ENCODE measurements at places on chromosomes 11 and 22.
A peak's percentile ranks its signal among the peaks of the same experiment; 100 is the strongest.

- DNase-seq, result no peak
These were observed 29.7 kb upstream of the KCNA4 start for GRCh38 chr11:30046578-30046945.

- peak; percentile 20 for DNase-seq
These were observed 32.1 kb upstream of the PRODH start for GRCh38 chr22:18968011-18968749.

DNA sequence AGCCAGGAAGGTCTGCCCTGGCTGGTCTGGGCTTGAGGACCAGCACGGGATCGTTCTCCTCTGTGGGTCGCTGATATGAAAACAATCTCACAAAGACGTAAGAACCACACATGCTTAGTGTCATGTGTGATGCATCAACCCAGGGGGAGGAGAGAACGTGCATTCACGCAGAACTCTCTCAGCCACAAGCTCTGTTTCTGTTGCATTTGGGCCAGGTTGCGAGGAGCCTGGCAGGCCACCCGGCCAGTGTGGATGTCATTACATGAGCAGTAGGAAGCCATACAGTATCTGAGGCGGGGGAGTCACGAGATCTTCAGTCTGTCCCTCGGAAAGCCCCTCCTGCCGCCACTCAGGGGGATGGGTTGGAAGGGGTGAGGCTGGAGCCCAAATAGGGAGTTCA, 53.1 kb upstream of the KCNQ1OT1 start:
- no peak for DNase-seq

- DNase-seq, result no peak
These were observed 219.5 kb downstream of the DCDC1 start for GRCh38 chr11:31150011-31150410.

DNA sequence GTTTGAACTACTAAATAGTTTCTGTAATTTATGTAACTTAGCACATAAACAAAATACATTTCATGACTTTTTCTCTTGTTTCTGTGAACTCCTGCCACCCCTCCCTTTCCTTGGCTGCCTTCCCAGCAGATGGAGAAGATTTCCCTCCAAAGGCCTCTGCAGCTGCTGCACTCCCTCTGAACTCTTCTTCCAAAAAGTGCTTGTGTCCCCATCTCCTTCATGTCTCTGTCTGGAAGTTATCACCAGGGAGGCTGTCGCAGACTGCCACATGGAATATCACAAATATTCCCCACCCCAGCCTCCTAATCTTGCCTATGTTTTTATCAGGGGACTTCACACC, 1068.3 kb downstream of the OPCML start:
- no peak for DNase-seq

DNA sequence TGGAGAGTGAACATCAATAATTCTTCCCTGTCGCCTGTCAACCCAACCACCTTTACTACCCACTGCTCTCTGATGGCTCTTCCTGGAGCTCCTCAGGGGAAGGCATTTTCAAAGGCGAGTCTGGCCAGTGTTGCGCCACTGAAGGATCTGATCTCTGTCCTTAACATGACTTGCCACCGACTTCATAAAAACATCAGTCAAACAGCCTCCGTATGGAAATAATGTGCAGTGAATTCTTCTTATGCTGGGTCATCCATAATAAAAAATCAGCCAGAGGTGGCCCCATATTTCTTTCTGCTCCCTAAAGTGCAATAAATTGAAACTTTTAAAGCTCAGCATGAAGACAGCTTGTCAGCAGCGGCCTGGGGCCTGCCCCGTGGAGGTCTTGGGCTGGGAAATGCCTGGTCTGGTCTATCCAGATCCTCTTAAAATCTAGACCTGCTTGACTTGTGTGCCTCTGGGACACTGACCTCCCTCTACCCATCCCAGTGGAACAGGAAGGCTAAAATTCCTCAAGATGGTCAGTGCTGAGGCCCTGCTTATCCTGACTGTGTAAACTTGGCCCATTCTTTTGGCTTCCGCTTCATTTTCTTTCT, 199.5 kb downstream of the MYO18B start:
- no peak for DNase-seq

GRCh38 chr22:33570110-33570509, 350.2 kb downstream of the LARGE1 start:
- DNase-seq, result no peak

GRCh38 chr11:104323841-104324240, 159.9 kb upstream of the PDGFD start:
- DNase-seq, result no peak

- DNase-seq, result no peak
These were observed 1.4 kb downstream of the RNF185 start for GRCh38 chr22:31161386-31161785.

GRCh38 chr22:27022896-27023361, 365.5 kb downstream of the MIAT start:
- no peak for DNase-seq

DNA sequence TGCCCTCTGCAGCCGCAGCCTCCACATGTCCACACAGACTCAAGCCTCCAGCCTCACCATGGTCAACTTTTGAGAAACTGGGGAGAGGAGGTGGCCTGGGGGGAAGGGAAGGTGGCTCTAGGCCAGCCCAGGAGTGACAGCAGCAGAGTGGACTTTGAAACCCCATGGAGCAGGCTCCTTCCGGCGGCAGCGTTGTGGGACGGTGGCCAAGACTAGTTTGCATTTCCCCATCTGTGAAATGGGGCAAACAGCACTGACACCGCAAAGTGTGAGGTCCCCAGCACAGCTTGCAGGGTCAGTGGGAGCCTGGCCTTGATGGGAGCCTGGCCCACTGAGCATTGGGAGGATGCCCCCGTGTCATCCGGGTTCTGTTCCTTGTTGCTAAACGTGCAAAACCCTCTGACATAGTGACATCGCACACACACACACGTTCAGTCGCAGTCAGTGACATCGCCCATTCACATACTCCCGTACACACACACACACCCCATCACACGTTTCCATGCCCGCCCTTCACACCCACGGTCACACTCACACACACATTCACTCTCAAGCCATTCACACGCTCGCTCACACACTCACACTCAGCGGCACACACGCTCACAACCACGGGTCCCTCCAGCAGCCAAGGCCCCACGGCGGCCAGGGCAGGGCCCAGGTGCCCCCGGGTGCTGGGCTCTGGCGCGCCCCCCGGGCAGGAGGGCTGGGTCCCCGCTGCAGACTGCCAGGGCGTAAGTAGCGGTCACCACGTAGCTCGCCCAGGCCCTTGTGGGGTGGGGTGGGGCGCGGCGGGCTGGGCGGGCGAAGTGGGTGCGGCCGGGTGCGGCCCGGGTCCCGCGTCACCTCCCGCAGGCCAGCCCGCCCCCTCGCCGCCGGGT, 585 bp downstream of the CYB5R3 start:
- peak; percentile 60 for DNase-seq

DNA sequence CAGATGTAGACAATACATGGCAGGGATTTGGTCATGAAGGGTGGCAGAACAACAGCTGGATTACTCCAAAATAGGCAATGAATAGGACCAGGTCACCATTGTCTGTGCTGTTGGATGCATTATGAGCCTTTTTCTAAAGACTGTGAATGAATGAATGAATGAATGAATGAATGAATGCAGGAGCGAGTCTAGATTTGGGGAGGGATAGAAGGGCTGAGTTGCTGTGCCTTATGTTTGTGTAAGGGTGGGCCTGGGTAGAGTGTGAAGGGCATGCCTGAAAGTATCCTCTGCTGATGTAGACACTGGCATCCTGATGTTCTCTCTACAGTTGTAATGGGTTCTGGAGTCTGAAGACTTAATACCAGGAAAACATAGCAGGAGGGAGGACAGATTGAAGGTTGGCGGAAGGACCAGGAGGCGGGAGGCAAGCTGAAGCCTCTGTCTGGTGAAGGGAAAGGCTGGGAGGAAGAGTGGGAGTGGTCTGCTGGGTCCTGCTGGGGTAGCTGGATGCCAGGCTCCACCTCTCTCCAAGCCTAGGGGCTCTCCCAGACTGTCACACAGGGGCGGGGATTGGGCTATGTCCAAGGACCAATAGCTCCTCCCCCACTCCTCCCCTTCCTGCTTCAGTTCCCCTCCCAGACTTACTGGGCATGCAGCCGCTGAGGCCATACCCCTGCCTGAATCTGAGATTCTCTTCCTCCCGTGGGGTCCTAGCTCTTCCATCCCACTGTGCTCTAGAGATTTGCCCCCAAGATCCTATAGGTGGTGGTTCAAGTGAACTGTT, 4.8 kb downstream of the TRIM3 start:
- DNase-seq, result peak; percentile 74

- DNase-seq, result peak; percentile 76
These were observed 29.4 kb downstream of the GUCD1 start for GRCh38 chr22:24525416-24526037.

DNA sequence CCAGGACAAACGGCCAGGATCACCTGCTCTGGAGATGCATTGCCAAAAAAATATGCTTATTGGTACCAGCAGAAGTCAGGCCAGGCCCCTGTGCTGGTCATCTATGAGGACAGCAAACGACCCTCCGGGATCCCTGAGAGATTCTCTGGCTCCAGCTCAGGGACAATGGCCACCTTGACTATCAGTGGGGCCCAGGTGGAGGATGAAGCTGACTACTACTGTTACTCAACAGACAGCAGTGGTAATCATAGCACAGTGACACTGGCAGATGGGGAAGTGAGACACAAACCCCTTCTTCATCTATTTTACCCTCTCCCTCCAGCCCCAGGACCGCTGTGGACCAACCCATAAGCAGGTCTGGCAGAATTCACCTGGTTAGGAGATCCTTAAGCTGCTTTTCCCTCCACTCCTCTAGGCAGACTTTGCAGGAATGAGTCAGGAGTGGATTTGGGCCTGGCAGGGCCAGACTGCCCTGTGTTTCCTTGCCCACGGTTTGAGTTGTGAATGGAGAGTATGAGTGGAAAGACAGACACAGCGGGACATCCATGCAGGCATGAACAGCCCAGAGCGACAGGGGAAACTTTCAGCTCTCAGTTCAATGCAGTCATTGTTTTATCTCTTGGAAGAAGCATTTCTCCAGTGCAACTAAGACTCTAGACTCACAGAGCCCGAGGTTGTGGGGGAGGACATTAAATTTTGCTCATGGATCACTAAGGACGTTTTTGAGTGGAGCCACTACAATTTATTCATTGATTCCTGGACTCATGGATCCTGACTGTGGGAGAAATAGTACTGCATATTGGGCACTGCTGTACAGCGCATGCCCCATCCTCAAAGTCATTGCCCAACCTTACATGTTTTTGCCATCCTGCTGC, 75.3 kb upstream of the IGLL5 start:
- DNase-seq, result no peak

DNA sequence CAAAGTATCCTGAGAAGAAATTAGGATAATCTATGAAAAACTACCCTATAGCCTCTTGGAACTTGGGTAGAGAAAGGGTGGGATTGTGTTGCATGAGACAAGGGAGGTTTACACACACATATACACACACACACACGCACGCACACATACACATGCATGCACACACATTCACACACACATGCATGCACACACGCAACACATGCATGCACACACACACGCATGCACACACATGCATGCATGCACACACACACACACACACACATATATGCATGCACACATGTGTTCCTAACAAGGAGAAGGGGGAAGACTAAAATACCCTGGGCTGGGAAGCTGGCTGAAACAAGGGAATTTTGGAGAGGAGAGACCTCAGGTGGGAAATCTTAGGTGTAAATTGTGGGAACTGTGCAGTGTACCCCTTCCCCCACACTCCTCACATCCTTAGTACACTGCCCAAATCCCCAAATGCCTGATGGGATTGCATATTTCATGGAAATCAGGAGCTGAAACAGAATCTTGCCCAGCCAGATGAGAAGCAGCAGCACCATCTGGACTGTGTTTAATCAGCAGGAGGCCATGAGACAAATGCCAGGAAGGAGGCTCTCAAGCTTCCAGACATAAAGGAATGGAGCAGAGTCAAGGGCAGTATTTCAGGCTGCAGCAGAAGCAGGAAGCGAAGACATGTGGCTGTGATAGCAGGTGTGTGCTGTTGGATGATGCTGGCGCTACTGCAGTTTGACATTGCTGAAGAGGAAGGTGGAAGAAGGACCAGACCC, 14.6 kb upstream of the POLD3 start:
- DNase-seq, result no peak

GRCh38 chr11:66292543-66293332, 1.0 kb downstream of the TMEM151A start:
- DNase-seq, result no peak
